ENCODE measurements at places on chromosomes 4 and X.

- no peak for DNase-seq
Observed at GRCh38 chrX:139113708-139114107, 402.2 kb upstream of the FGF13 start.

GRCh38 chrX:48813644-48814043, 11.8 kb downstream of the HDAC6 start:
- DNase-seq: no peak

DNA sequence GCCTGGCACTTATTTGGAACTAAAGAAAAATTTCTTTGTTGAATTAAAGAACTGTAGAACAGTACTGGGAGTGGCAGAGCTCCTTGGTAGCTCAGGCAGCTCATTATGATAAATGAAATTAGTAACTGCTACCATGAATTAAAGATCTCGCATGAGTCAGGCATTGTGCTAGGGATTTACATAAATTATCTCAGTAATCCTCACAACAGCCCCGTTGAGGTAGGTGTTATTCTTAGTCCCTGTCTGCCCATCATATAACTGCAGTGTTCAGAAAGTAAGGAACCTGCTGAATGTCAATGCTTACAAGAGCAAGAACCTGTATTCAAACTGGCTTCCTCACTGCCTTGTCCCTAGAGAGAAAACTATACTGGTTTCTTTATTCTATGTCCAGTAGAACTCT, 108.3 kb downstream of the NLGN4X start:
- no peak for DNase-seq

DNA sequence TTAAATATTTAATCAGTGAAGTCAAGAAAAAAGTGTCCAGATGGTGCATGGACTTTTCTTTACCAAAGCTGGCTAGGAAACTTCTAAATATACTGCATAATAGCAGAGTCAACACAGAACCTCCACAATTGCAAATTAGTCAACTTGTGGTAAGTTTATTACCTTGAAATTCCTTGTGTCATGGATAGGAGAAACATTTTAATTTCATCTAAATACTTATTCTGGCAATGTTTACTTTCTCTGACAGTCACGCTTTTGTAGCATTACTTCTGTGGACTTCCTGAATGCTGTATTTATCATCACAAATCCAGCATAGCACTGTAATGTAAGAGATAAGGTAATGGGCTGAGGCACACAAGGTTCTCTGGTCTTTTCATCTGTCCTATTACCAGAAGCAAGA, 2266.1 kb downstream of the PCDH7 start:
- no peak for DNase-seq

- DNase-seq: no peak
Observed at GRCh38 chrX:24479924-24480323, 14.8 kb downstream of the PDK3 start.

DNA sequence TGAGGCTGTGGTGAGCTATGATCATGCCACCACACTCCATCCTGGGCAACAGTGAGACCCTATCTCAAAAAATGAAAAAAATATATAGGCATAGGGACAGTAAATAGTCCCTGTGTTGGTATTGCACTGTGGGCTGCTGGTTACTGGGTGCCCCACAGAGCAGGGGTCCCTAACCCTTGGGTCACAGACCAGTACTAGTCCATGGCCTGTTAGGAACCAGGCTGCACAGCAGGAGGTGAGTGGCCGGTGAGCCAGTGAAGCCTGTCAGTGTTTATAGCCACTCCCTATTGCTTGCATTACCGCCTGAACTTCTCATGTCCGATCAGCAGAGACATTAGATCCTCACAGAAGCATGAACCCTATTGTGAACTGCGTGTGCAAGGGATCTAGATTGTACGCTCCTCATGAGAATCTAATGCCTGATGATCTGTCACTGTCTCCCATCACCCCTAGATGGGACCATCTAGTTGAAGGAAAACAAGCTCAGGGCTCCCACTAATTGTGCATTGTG, 106.5 kb downstream of the TNIP2 start:
- DNase-seq: no peak

DNA sequence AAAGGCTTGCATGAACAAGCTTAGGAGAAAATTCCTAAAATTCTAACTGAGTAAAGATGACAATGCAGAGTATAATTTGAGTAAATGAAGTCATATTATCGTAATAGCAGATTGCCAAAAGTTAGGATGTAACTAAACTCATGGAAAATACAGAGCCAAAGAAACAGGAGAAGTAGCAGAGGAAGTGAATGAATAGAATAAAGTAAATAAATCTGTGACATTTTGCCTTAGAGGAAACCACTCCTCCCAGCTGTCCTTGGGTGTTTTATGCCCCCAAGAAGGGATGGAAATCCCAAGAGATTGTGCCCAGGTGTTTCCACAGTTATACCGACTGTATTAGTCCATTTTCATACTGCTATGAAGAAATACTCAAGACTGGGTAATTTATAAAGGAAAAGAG, 1.9 kb upstream of the BMX start:
- DNase-seq: no peak

Data from liver (tissue), 10 donors.